ENCODE measurements at places on chromosomes 6 and 20. TPM values are rescaled to one million over a fixed set of nuclear protein-coding genes. Genes with fewer than 3 reads are reported as not detected.

DNA sequence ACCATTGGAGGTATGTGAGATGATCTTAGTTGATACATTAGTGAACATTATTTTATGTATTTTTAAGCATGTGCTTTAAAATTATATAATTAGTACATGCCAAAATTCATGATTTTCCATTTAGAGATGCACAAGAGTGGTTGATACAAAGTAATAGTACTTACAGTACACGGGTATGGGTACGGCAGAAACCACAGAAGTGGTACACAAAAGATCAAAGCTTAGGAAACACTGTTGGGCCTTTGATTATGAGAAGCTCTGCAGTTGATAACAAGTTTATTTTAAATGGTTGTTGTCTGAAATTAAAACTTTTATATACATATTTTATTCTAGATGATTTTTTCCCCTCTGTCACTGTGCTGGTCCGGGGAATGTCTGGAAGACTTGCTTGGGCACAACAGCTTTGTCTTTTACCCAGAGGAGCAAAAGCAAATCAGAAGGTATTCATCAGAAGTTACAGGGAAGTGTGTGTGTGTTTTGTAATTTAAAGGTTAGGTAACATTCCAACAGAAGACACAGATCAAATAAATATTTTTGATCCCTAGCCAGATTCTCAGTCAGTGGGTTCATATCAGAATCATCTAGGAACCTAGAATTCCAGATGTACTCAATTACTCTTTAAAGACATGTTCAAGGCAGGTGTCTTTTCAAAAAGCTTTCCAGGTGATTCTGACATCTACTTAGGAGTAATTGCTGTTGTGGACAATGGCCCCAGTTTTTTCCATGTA lies 32.5 kb upstream of the ADIG start:
- H3K4me3 ChIP-seq = no peak overlapping the region
- no peaks in the 10 kb centered on the region for H3K27me3 ChIP-seq
- DNase-seq = no peak
- peaks cover 5% of the 10 kb centered on the region for H3K4me1 ChIP-seq
- H3K27ac ChIP-seq = no peak overlapping the region

HLA-DQB1 gene
- total RNA-seq = 0.23 TPM

- no peaks in the 10 kb centered on the region for H3K36me3 ChIP-seq
- no peaks in the 10 kb centered on the region for H3K27me3 ChIP-seq
- H3K4me3 ChIP-seq = peak overlapping the region; percentile 68
- peak overlapping the region; percentile 57 for H3K27ac ChIP-seq
Observed at GRCh38 chr20:59005523-59006166, 1.4 kb downstream of the CTSZ start.

ADGRF1 gene
- 0.09 TPM for total RNA-seq

DNA sequence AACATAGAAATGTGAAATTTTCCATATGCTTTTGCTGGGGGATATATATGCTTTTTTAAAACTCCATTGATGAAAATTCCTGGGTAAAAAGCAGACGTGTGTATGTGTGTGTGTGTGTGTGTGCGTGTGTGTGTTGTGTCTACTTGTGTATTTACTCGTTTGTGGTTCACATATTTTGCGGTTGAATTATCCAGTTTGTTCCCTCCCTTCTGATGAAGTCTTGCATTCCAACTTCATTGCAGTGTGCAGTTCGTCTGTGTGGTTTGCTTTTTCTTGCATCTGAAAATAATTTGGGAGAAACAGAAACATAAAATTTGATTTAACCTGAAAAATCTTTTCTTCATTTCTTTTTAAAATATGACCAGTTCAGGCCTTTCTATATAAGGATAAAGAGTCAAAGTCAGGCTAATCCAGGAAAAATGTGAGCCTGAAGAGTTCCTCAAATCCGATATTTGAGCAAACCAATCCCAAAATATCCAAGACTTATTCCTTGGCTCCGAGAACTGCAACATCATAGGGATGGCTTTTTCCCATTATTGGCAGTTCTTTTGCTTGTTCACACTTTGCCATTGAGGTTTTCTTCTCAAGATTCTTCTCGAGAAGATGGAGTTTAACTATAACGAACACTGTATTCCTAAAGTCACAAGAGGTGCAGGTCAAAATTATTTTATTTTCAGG lies 202.2 kb upstream of the CCN2 start:
- H3K27me3 ChIP-seq = no peaks in the 10 kb centered on the region
- DNase-seq = no peak
- no peaks in the 10 kb centered on the region for H3K36me3 ChIP-seq
- no peak overlapping the region for H3K4me3 ChIP-seq
- peaks cover 6% of the 10 kb centered on the region for H3K4me1 ChIP-seq

- no peak overlapping the region for H3K4me3 ChIP-seq
- no peaks in the 10 kb centered on the region for H3K4me1 ChIP-seq
- H3K27ac ChIP-seq = no peak overlapping the region
Observed at GRCh38 chr6:7419065-7419464, 29.5 kb downstream of the RIOK1 start.

DNA sequence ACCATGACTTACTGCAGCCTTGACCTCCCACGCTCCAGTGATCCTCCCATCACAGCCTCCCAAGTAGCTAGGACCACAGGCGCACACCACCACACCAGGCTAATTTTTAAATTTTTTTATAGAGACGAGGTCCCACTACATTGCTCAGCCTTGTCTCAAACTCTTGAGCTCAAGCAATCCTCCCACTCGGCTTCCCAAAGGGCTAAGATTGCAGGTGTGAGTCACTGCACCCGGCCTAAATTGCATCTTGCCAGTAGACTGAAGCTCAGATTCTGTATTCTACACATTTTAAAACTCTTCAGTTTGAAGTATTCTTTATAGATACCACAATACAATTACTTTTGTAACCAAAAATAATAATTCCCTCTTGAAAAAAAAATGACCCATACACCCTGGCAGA lies 11.4 kb downstream of the NUDT3 start:
- no peaks in the 10 kb centered on the region for H3K36me3 ChIP-seq
- no peaks in the 10 kb centered on the region for H3K27me3 ChIP-seq
- H3K4me3 ChIP-seq = no peak overlapping the region
- H3K4me1 ChIP-seq = peaks cover 22% of the 10 kb centered on the region

DNA sequence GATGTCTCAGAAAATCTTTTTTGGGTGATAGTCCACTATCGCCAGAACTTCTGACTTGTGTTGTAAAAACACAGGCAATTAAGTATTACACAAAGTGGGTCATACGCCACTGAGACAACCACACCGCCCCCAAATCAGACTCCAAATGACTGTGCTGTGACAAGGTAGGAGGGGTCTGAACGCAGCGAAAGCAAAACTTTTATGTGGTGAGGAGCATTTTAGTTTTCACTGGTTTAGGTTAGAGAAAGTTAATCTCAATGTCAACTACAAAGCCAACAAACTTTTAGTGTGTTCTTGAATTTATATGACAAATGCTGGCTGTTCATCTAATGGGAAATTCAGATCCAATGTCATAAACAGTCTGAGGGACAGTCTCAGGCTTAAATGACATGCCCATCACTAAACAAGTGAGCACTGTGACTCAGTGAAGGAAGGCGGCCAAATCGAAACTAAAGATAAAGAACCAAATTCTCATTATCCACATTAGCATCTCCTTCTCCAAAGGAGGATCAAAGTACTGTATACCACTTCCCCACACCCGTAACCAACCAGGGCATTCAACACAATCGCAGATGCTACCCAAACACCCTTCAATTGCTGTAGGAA lies 186.7 kb downstream of the GJA10 start:
- H3K4me1 ChIP-seq = peaks cover 38% of the 10 kb centered on the region
- peaks cover 3% of the 10 kb centered on the region for H3K36me3 ChIP-seq
- no peak overlapping the region for H3K27ac ChIP-seq
- no peak overlapping the region for H3K4me3 ChIP-seq
- DNase-seq = no peak

GRCh38 chr6:15905488-15906419 lies 223.1 kb upstream of the MYLIP start:
- H3K36me3 ChIP-seq = no peaks in the 10 kb centered on the region
- no peak overlapping the region for H3K4me3 ChIP-seq

DNA sequence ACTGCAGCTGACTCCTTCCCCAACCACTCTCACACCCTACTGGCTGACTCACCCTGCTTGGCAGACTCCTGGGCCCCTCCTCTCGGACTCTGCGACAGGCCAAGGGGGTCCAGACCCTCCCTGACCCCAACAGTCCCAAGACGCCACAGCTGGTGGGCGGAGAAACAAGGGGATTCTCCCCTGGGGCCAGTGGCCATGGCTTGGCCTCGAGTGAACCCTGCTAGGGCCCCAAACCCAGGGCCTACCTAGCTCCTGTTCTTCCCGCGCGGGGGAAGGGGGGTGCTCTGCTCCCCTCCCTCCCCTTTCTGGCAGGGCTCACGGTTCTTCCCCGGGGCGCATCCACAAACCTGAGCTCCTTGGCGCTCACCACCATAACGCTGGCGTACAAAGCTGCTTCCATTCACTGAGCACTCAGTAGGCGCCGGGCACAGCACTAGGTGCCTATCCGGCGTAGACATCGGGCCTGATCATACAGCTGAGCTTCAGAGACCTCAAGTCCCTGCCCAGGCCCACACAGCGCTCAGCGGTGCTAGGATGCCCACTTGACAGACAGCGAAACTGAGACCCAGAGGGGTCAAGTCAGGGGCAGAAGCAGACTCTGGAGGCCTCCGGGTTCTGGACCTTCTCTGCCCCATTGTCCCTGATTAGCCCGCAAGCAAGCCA lies 597 bp downstream of the ADA start:
- no peaks in the 10 kb centered on the region for H3K36me3 ChIP-seq
- DNase-seq = no peak
- peak overlapping the region; percentile 62 for H3K4me3 ChIP-seq
- peaks cover 24% of the 10 kb centered on the region for H3K4me1 ChIP-seq
- H3K27me3 ChIP-seq = peaks cover 38% of the 10 kb centered on the region
- no peak overlapping the region for H3K27ac ChIP-seq

GGT7 gene
- total RNA-seq = 64.1 TPM

DNA sequence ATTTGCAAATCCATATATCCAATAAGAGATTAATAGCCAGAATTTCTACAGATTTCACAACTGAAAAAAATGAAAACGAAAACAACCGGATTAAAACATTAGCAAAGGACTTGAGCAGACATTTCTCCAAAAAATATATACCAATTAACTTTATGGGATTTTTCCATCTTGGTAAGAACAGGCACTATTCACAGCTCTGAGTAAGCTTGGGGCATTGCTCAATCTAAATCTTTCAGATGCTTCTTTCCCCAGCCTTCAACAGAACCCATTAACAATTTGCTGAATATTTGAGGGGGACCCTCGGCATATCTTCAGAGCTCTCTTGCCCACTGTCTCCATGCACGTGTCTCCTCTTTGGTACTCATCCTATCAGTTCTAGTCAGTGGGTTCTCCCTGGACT lies 111.7 kb upstream of the CD93 start:
- peaks cover 6% of the 10 kb centered on the region for H3K4me1 ChIP-seq
- H3K27ac ChIP-seq = no peak overlapping the region
- no peak for DNase-seq
- H3K36me3 ChIP-seq = no peaks in the 10 kb centered on the region
- no peak overlapping the region for H3K4me3 ChIP-seq
- peaks cover 38% of the 10 kb centered on the region for H3K27me3 ChIP-seq

DNA sequence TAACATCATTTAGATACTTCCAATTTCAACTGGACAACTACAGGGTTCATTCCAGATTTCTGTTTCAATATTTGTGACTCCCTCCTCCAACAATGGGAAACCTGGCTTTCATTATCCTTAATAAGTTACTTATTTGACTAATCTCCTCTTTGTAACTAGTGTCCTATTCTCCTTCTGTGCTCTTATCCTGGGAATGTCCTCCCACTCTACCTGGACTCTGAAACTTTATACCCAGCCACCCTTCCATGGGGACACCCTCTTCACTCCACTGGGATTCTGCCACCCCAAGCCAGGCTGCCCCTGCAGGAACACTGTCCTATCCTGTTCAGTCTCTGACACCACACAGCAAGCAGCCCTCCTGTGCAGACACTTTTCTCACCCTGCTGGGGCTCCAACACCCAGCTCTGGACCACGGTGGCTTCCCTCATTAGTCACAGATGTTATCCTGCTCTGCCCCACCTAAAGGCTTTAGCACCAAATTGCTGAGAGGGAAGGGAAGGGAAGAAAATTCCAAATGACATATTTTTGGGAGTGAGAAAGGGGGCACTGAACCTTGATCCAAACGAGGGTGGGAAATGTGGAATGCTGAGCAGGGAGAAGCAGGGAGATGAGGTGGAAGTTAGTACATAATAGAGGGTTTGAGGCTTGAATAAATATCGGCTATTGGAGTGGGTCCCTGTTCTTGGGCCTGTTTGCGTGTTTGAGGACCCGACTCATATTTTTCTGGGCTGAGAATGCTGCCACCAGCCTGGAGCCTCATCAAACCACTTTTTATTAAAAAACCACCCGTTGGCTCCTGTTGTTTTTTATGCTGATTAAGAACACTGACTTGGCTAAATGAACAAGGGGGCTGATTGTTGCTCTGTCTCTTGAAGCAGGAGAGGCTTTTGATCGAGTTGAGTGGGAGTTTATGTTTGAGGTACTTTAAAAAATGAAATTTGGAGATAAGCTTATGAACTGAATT lies 54.0 kb upstream of the AKIRIN2 start:
- peaks cover 10% of the 10 kb centered on the region for H3K4me1 ChIP-seq
- H3K4me3 ChIP-seq = no peak overlapping the region

- no peaks in the 10 kb centered on the region for H3K36me3 ChIP-seq
- no peaks in the 10 kb centered on the region for H3K27me3 ChIP-seq
- no peak for DNase-seq
- no peak overlapping the region for H3K27ac ChIP-seq
- no peaks in the 10 kb centered on the region for H3K4me1 ChIP-seq
- H3K4me3 ChIP-seq = no peak overlapping the region
Observed at GRCh38 chr6:111243095-111243494, 155.8 kb downstream of the SLC16A10 start.

RGS17 gene
- 4.7 TPM for total RNA-seq

- no peaks in the 10 kb centered on the region for H3K27me3 ChIP-seq
- peaks cover 3% of the 10 kb centered on the region for H3K4me1 ChIP-seq
- no peak overlapping the region for H3K4me3 ChIP-seq
- DNase-seq = no peak
Observed at GRCh38 chr6:75818098-75818855, 69.2 kb downstream of the MYO6 start.

RAB44 gene
- total RNA-seq = not detected

OTOR gene
- total RNA-seq = not detected

DNA sequence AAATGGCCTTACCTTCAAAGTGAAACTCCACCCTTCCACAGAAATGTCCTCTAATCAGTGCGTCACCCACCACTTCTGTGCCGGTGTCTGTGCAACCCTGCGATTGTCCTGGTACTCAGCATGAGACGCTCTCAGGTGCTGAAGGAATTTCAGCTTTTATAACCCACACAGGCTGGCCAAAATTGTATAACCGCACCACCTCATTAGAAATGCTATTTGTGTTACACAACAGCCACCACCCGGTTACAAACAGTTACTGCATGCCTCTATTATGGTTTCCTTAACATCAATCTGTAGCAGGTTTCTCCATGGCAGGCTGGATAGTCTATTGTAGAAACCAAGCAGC lies 51.5 kb downstream of the SLC23A2 start:
- peaks cover 13% of the 10 kb centered on the region for H3K36me3 ChIP-seq
- H3K27me3 ChIP-seq = no peaks in the 10 kb centered on the region
- H3K4me3 ChIP-seq = no peak overlapping the region
- DNase-seq = no peak
- H3K4me1 ChIP-seq = peaks cover 36% of the 10 kb centered on the region
- H3K27ac ChIP-seq = no peak overlapping the region

- H3K4me3 ChIP-seq = no peak overlapping the region
- no peak for DNase-seq
- no peaks in the 10 kb centered on the region for H3K27me3 ChIP-seq
- no peaks in the 10 kb centered on the region for H3K36me3 ChIP-seq
- H3K4me1 ChIP-seq = no peaks in the 10 kb centered on the region
- no peak overlapping the region for H3K27ac ChIP-seq
Observed at GRCh38 chr20:6355754-6356451, 233.1 kb upstream of the FERMT1 start.

Data from neural crest cell (in vitro differentiated cells).